ENCODE measurements at places on chromosomes 6 and 20.

GRCh38 chr20:19253916-19254820 is 41.7 kb downstream of the SLC24A3 start:
- no peak for DNase-seq

DNA sequence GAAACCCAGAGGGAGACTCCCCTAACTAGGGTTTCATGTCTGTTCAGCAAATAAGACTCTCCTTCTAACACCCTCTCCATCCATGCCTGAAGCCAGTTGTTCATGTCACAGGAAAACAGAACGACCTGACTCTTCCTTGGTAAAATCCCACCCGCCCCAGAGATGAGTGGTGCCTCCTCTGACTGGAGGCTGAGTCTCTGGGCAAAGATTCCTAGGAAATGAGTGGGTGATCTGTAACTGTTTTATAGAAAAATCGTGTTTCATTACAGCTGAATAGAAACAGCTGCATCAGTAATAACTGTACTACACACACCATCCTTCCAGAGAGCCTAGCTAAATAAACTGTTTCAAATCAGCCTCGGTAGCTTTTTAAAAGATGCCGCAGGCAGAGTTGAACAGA is 37.4 kb upstream of the MRPS10 start:
- DNase-seq: no peak

GRCh38 chr6:104789770-104790190 is 69.9 kb downstream of the HACE1 start:
- DNase-seq: no peak

GRCh38 chr6:157552820-157553485 is 172.0 kb downstream of the ZDHHC14 start:
- DNase-seq: no peak

GRCh38 chr6:32641122-32641521 is 3.9 kb downstream of the HLA-DQA1 start:
- DNase-seq: no peak

Data from activated naive CD4-positive, alpha-beta T cell treated with anti-CD3 and anti-CD28 coated beads, Interleukin-2, amount 50 U/mL, for 72 hours (primary cell).